ENCODE measurements at places on chromosomes 1 and 21. TPM values are rescaled to one million over a fixed set of nuclear protein-coding genes. Genes with fewer than 3 reads are reported as not detected.

Gene NPHS2
- total RNA-seq = not detected

Gene TPR
- total RNA-seq = 43.9 TPM

Gene UTS2
- not detected for total RNA-seq

Gene ROR1
- 10.4 TPM for total RNA-seq

Gene CORT
- total RNA-seq = 0.15 TPM

Gene LRRC53
- total RNA-seq = not detected

Gene DNAJC28
- total RNA-seq = 0.34 TPM

Gene SLC25A34
- total RNA-seq = 0.31 TPM

Gene FGGY
- 3.6 TPM for total RNA-seq

Gene SRM
- total RNA-seq = 241 TPM

Gene ERO1B
- 3.6 TPM for total RNA-seq

Gene IPO9
- 41.7 TPM for total RNA-seq

Gene GGPS1
- total RNA-seq = 17.0 TPM

All from A549 treated with CORT108297 at 1 μM for 4 hours (cell line).